ENCODE measurements at places on chromosomes 4 and X. TPM values are rescaled to one million over a fixed set of nuclear protein-coding genes. Genes with fewer than 3 reads are reported as not detected.
A peak's percentile ranks its signal among the peaks of the same experiment; 100 is the strongest.

TMEM35A gene
- 22.1 TPM for total RNA-seq

FGF5 gene
- 1.3 TPM for total RNA-seq

SH3RF1 gene
- total RNA-seq, result 11.4 TPM

SORCS2 gene
- 10.1 TPM for total RNA-seq

SSX4 gene
- total RNA-seq, result not detected

OTUD6A gene
- not detected for total RNA-seq

RGN gene
- total RNA-seq, result 6.1 TPM

GRCh38 chr4:1479454-1479853 lies 73.2 kb upstream of the NKX1-1 start:
- no peak for DNase-seq

GRCh38 chr4:109572154-109572553 lies 12.1 kb downstream of the MCUB start:
- DNase-seq, result no peak

- no peak for DNase-seq
Measured at GRCh38 chr4:15400981-15401671, 26.7 kb upstream of the C1QTNF7 start.

- DNase-seq, result no peak
Measured at GRCh38 chr4:7330031-7330596, 104.6 kb downstream of the PSAPL1 start.

DNA sequence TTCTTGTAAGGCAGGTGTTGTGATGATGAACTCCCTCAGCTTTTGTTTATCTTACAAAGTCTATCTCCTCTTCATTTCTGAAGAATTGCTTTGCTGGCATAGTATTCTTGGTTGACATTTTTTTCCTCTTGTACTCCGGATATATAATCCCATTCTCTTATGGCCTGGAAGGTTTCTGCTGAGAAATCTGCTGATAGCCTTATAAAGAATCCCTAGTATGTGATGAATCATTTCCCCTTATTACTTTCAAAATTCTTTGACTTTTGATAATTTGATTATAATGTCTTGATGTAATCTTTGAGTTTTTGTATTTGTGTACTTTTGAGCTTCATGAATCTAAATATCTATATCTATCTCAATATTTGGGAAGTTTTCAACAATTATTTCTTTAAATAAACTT lies 655.3 kb upstream of the MAGEB2 start:
- no peak for DNase-seq

- no peak for DNase-seq
Measured at GRCh38 chrX:45031830-45032378, 158.9 kb downstream of the KDM6A start.

GRCh38 chr4:128162434-128162833 lies 101.3 kb downstream of the LARP1B start:
- DNase-seq, result no peak

GRCh38 chrX:49761481-49761880 lies 65.7 kb upstream of the PAGE1 start:
- DNase-seq, result no peak

- DNase-seq, result no peak
Measured at GRCh38 chrX:13048280-13048679, 3.9 kb upstream of the FAM9C start.

- DNase-seq, result no peak
Measured at GRCh38 chrX:48530736-48531135, 8.8 kb upstream of the TBC1D25 start.

DNA sequence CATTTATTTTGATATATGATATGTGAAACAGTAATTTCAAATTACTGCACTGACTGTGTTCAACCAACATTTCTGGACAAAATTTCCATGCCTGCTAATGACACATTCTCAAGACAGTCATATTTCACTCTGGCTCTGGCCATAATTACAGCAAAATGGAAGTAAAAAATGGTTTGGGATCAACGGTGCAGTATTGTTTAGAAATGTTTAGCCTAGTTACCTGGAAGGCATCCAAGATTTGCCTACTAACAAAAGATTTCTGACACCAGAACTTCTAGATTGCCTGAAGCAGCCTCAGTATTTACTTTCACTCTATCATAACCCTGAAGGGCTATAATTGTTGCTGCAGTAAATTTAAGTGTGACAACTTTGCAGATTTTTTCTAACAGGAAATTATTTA lies 416.3 kb downstream of the PCDH10 start:
- no peak for DNase-seq

DNA sequence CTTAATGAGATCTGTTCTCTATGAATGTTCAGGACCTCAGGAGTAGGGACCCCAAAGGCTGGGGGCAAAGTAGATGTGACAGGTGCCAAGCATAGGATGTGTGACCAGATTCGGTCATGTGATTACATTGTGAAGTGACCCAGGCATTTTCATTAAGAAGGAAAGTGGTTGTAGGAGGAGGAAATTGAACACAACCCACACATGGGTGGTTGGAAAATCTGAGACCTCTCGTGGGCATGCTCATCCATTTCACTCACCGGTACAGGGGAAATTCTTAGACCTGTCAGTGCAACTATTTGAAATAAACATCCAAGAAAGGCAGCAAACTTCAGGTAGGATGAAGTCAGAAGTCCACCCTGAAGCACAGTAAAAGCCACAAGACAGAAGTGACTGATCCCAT lies 43.5 kb upstream of the CD99 start:
- DNase-seq, result no peak

DNA sequence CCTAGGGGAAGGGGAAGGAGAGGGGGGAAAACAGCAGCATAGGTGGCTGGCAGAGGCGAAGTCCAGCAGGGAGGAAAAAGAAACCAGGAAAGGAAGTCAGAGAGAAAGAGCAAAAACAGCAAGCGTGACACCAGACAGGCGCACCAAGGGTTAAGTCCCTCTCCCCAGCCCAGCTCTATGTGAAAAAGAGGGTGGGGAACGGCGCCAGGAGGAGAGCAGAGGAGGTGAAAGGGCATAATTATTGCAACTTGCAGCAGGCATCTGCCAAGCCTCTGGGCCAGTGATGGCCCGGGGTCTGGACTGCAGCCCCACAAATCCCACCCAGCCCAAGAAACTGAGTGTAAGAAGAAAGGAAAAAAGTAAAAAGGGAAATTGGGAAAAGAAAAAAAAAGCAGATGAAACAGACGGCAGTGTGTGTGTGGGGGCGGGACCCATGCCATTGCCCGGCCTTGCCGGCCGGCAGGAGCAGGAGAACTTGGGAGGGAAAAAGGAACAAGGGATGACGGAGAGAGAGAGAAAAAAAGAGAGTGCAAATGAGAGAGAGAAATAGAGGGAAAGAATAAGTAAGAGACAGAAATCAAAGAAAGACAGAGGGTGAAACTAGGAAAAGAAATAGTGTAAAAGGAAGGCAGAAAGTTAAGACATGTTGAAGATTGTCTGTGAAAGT lies 14.1 kb upstream of the RHOXF2 start:
- no peak for DNase-seq

GRCh38 chrX:9189286-9189685 lies 155.4 kb upstream of the FAM9B start:
- DNase-seq, result peak; percentile 12

GRCh38 chrX:134026565-134027311 lies 41.3 kb upstream of the GPC3 start:
- no peak for DNase-seq

DNA sequence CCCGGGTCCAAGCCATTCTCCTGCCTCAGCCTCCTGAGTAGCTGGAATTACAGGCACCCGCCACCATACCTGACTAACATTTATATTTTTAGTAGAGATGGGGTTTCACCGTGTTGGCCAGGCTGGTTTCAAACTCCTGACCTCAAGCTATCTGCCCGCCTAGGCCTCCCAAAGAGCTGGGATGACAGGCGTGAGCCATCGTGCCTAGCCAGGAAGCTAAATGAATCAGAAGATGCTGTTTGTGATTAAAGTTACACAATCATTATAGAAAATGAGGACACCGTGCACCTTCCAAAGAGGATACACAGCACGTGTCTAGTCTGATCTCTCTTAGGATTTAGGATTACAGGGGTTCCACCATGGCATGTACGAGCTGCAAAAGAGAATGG lies 99.6 kb downstream of the DHRSX start:
- no peak for DNase-seq

DNA sequence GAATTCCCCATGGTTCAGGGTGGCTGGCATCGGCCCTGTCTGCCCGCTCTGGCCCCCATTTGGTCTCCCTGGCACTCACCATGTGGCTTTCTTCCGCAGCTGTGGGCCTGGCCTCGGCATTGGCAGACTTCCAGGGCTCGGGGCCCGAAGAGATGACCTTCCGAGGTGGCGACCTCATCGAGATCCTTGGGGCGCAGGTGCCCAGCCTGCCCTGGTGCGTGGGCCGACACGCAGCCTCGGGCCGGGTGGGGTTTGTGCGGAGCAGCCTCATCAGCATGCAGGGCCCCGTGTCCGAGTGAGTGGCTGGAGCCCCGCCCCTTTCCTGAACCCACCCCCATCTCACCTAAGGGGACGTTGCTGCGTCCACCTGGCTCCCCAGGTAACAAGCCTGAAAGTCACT lies 20.1 kb downstream of the SH3TC1 start:
- DNase-seq, result no peak
